CD4-positive, CD25-positive, alpha-beta regulatory T cell (primary cell): ENCODE measurements at places on chromosomes 7 and 10.

DNA sequence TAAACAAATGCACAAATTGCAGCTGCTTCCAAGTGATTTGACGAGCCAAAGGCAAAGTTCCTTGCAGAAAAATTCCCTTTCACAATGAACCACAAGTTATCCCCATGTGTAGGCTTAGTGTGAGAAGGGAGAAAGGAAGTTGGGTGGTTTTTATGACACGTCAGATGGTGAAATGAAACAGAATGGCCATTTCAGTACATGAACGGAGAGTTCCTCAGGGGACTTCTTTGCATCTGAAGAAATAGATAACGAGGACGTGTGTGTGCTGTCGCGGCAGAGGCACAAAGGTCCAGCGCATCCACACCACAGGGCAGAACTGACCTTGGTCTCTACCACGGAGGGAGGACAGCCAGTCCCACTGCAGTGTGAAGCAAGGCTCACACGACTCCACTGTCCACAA, 135.9 kb downstream of the PAXIP1 start:
- DNase-seq, result no peak

DNA sequence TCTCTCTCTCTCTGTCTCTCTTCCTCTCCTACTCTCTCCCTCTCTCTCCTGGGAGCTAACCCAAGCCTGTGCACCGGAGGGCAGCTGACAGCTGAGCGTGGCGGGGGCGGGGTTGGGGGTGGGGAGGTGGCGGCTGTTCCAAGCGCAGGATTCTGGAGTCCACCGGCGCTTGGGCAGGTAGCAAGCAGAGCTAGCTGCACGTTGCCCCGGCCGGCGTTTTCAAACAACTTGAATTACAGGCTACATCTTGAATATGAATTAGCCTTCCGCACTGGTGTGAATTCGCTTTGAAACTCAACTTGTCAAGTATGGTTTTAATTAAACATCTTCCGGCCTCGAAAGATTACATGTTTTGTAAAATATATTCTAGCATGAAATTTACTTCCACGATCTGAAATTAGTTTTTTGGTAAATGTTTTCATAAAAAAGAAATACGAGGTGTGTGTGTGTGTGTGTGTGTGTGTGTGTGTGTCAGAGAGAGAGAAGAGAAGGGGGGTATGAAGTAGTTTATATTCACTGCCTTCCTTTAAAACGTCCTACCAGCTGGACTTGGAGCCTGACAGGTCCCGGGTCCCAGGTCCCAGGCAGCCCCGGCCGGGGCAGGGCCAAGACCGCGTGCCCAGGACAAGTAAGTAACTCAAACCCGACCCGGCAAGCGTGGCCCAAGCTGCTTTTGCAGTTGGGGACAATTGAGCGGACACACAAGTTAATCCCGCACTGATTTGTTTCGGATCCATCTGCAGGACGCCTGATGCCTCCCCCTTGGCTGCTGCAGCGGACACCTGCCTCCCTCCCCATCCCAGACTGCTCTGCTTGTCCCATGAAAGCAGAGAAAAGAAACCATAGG, 9.0 kb upstream of the DLX6 start:
- no peak for DNase-seq

GRCh38 chr10:8104005-8104404, 49.5 kb downstream of the GATA3 start:
- no peak for DNase-seq

GRCh38 chr7:130926001-130926691, 192.1 kb upstream of the KLF14 start:
- no peak for DNase-seq

GRCh38 chr7:95199779-95200558, 124.4 kb downstream of the PON1 start:
- no peak for DNase-seq

GRCh38 chr7:36895192-36895591, 170.9 kb upstream of the AOAH start:
- DNase-seq, result no peak
